Fibroblast of pulmonary artery (primary cell): ENCODE measurements at places on chromosomes 3 and 15.
A peak's percentile ranks its signal among the peaks of the same experiment; 100 is the strongest.

DNA sequence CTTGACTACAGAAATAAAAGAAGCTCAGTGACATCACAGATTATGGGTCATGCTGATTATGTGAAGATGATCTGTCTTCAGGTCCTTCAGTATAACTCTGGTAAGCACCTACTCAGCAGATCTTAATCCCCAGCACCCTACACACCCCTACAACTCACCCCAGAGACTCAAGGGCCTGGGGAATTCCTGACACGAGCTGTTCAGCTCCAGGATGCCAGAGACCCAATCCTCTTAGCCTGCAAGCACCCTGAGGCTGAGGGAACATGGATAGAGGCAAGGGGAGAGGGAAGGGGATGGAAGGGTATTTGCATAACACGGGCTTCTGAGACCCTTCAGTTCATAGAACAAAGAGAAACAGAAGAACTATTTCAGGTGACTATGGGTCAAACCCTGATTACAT lies 13.0 kb downstream of the GLB1 start:
- DNase-seq: no peak

DNA sequence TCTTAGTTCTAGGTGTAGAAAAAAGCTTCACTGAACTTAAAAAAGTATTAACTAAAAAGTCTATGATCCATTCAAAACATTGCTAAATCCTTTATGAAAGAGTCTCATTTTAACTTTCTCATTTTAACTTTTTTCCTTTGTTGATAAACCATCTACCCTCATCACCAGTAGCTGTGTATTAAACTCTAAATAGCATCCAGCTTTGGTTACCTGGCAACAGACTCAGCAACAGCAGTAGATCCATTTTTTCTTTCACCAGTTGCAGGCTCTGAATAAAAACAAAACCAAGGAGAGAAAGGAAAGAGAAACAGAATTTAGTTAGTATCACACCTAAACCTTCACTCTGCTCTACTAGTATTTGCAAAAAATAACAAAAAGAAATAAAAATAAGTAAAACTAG lies 51.6 kb downstream of the TP53BP1 start:
- peak; percentile 69 for DNase-seq

- DNase-seq: no peak
Measured at GRCh38 chr15:71595846-71596553, 214.4 kb upstream of the NR2E3 start.

GRCh38 chr15:76996076-76996525 lies 1.2 kb downstream of the PSTPIP1 start:
- DNase-seq: no peak

GRCh38 chr3:53650424-53650823 lies 156.0 kb downstream of the CACNA1D start:
- DNase-seq: no peak

- DNase-seq: no peak
Measured at GRCh38 chr15:101434032-101434920, 55.2 kb downstream of the PCSK6 start.

DNA sequence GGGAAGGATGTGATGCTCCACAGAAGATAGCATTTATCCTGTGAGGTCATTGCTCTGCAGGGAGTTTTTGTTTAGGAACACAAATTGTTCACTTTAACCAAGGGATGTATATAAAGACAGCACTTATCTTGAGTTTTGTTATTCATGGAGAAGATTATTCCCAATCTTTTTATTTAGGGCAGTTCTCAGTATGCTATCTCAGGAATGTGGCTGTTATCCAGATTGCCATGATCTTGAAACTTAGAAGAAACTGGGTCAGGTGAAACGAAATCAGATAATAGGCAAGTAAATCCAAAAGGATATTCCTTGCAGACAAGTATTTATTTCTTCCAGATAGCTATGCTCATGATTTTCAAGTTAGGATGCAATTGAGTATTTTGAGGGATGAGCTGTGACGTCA lies 19.3 kb upstream of the TMEM42 start:
- no peak for DNase-seq

DNA sequence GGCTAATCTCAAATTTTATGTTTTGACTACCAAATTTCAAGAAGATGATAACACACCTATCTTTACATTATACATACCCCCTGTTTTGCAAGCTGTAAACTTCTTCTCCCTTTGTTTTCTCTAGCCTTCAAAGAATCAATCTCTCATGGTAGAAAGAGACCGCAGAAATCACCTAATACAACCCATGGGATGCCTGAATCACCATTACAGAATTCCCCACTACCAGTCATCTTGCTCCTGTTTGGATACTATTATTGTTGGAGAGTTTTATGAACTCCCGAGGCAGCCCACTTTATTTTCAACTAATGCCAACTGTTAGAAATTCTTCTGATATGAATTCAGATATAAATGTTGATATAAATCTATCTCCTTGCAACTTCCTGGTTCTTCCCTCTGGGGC lies 110.9 kb downstream of the FRMD5 start:
- no peak for DNase-seq

DNA sequence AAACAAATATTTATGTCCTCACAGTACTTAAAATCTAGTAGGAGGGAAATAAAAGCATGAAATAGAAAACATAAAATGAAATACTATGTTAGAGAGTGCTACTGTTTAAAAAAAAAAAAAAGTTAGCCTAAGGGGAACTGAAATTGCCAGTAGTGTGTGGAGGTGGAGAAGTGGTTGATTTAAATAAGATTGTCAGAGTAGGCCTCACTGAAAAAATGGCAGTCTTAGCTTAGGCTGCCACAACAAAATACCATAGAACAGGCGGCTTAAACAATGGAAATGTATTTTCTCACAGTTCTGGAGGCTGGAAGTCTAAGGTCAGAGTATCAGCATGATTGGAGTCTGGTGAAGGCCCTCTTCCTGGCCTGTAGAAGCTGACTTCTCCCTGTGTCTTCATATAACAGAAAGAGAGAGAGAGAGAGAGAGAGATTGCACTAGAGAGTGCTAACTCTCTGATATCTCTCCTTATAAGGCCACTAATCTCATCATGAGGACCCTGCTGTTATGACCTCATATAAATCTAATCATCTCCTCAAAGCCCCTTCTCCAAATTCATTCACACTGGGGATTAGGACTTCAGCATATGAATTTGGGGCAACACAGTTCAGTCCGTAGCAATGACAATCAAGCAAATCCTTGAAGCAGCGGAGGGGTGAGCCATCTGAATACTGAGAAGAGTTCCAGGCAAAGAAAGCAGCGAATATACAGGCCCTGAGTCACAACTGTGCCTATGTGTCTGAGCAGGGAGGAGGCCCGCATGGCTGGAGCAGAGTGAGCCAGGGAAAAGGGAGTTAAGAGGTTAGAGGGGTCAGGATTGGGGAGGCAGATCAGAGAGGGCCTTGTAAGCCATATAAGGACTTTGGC lies 23.6 kb upstream of the LRRC34 start:
- peak; percentile 23 for DNase-seq

- DNase-seq: no peak
Measured at GRCh38 chr3:112602217-112602838, 38.6 kb downstream of the CCDC80 start.

- peak; percentile 37 for DNase-seq
Measured at GRCh38 chr3:33096093-33096868, 665 bp downstream of the GLB1 start.

DNA sequence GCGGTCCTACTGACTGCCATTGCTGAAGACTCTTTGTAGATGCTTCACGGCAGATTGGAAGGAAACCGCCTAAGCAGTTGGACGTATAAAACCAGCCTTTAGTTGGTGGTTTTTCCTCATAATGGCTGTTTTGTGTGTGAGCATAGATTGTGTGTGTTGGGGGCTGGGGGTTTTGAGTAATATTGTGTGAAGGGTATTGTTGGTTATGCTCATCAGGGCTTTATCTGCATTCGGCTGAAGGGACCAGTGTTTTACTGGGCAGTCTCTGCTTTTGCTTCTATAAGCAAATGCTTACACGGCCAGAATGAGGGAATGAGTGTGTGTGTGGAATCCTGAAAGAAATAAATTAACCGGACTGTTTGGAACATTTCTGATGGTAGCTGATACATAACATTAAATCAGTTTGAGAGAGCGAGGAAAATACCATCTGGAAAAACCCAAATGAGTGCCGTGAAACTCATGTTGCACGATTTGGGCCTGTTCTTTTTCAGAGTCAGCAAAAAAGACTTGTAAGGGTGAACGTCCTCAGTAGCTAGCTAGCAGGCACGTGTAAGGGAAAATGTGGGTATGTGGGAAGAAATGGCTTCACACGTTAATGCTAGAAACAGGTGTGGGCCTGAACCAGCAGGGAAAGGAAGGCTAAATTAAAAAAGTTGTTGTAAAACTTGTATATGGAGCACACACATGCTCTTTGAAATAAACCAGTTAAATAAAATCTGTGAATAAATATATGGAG lies 1.9 kb downstream of the MITF start:
- no peak for DNase-seq

- DNase-seq: peak; percentile 69
Measured at GRCh38 chr3:141840737-141841544, 35.5 kb upstream of the ATP1B3 start.

DNA sequence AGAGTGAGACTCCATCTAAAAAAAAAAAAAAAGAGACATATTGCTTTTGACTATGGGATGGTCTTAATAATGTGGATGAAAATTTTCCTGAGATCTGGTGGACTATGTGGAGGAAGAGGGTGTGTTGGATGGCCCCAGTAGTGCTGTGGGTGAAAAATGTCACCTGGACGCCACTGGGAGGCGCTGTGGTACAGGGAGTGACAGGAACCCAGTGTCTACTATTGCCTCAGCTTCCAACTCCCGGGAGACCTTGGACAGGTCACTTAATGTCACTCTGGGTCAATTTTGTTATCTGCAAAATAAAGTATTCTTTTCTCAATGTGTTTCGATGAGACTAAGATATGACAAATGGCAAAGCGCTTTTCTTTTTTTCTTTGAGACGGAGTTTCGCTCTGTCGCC lies 27.7 kb upstream of the DCP1A start:
- peak; percentile 73 for DNase-seq

GRCh38 chr3:39108200-39108710 lies 775 bp downstream of the TTC21A start:
- DNase-seq: no peak

DNA sequence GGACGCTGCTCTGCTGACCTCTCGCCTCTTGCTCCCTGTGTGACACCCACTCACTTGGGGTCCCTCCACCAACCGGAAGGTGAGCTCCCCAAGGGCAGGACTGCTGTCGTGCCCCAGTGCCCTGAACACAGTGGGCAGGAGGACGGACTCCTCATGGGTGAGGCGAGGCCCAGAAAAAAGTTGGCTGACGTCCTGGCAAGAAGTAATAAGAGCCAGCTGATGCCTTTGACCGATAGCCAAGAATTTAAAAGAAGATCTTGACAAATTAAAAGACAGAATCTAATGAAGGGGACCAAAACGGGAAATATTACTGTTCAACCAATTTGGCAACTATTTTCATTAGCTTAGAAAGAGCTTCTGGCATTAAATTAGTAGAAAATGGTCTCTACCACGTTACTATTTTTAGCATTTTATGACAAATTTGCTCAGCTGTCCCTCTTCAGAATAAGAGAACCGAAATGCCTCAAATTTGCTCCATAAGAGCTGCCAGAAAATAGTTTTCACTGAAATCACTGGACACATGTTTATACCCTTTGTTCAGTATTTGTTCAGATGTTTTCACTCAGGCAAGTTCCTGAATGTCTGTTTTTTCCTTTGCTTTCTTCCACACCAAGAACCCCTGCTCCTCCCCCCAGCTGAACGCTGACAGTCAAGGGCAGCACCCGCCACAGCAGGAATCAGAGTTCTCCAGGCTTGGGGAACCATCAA lies 60.5 kb downstream of the XXYLT1 start:
- DNase-seq: peak; percentile 91

DNA sequence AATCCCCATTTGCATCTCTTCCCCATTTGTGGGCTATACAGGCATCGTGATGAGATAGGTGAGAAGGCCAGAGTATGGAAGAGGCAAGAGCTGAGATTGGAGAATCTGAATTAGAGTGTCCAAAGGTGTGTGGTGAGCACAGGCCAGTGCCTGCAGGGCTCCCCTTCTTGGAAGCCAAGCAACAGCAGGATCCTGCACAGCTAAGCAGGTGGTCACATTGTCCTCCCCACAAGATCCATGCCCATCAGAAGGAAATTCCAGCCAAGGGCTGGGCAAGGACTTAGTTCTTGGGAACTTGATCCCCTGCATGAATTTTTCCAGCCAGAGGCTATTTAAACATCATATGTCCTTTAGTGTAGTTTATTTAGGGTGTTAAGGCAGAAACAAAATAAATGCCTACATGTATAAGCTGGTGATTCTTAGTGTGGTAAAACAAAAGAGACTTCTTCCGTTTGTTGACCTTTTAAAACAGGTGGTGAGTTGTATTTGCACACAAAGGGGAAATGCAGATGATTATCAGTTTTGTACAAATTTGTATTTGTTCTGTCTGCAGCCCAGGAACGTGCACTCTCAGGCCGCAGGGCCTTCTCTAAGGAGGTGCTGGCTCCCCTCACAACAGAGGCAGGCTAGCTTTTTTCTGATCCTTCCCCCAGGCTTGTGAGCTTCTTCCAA lies 110.2 kb downstream of the PLCL2 start:
- no peak for DNase-seq

GRCh38 chr3:195897081-195897852 lies 11.1 kb downstream of the TNK2 start:
- peak; percentile 68 for DNase-seq
